ENCODE measurements at places on chromosomes 3 and 15.

- DNase-seq = peak; percentile 61
These were observed 27.6 kb upstream of the CXCR6 start for GRCh38 chr3:45915518-45916231.

DNA sequence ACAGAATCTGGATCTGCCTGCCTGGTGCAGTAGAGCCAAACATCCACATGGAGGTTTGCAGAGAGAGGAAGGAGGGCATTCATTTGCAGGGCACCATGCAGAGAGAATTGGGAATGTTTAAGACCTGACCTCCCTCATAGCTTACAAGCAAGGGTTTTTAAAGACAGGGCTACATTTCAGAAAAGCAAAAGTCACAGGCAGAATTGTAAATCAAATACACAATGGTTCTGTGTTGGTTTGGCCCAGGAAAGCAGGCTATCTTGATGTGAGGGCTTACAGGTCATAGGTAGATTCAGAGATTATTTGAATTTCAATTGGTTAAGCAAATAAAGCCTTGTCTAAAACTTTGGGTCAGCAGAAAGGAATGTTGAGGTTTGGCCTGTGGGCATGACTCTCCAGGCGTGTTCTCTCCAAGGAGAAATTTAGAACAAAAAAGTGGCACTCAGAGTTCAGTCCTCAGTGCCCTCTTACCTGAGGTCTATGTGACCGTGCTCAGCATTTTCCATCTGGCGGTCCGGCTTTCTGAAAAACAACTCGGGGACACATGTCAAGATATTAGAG is 91.5 kb downstream of the CD47 start:
- DNase-seq = no peak

DNA sequence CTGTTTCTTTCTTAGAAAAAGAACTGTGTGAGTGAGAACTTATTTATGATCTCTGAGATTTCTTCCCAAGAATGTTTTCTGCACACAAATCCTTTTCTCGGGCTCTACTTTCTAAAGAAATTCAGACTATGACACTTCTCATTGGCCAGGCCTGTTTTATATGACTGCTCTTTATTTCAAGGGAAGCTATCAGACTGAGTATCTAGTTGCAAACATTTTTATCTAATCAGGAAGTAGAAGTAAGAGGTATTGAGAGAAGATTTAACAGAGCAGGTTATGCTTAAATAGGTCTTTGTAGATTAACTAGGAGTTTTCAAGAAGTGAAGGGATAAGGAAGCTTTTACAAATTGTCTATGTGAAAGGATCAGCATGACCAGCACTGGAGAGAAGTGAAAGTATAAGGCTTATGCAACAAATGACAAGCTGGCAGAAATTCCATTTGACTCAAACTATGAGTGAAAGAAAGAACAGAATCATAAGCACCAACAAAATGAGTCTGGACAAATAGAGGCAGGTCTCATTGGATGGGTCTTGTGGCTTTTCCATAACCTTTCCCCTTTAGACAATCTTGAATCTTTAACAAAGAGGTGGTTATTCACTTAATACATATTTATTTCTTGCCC is 71.9 kb upstream of the CHL1 start:
- no peak for DNase-seq

DNA sequence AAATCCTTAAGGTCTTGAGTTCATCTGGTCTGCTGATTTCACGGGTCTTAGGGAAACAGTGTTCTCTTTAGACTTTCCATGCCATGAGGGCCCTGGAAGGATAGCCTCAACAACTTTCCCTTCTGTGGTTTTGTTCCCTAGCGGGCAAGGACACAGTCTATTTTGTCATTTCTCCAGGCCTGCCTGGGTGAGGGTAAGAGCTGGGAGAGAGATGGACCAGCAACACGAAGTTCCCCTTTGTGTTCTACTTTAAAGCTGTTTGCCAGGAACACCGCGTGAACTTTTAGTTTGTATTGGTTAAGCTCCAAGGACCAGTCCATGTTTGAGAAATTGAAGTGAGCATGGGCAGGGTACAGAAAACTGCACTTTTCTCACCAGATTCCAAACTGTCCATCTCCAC is 20.9 kb downstream of the ST3GAL6 start:
- no peak for DNase-seq

- DNase-seq = peak; percentile 84
These were observed at the start of gene USP13 for GRCh38 chr3:179652447-179653095. Gene USP13 (plus strand): TSS chr3:179653040. CDS start chr3:179653226, 186 bp downstream.

GRCh38 chr3:114856835-114857234 is 290.3 kb downstream of the ZBTB20 start:
- DNase-seq = no peak

Data from fibroblast of upper back skin (primary cell).